ENCODE measurements at places on chromosomes 6 and 20.
A peak's percentile ranks its signal among the peaks of the same experiment; 100 is the strongest.

DNA sequence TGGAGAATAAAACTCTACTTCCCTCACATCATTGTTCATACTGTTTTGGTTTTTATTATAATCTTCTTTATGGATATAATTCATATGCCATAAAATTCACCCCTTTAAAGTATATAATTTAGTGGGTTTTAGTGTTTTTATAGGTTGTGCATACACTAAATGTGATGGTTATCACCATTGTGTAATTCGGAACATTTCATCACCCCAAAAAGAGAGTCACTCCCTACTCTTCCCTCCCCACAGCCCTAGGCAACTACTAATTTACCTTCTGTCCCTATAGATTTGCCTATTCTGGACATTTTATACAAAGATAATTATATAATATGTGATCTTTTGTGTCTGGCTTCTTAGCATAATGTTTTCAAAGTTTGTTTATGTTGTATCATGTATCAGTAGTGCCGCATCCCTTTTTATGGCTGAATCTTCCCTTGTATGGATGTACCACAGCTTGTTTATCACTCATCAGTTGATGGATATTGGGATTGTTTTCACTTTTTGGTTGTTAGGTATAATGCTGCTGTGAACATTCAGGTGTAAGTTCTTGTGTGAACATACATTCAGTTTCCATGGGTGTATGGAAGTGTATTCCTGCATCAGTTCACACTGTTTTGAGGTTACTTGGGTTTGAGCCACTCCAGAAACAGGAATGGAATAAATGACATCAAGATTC is 4.2 kb downstream of the TM9SF4 start:
- no peak for DNase-seq

DNA sequence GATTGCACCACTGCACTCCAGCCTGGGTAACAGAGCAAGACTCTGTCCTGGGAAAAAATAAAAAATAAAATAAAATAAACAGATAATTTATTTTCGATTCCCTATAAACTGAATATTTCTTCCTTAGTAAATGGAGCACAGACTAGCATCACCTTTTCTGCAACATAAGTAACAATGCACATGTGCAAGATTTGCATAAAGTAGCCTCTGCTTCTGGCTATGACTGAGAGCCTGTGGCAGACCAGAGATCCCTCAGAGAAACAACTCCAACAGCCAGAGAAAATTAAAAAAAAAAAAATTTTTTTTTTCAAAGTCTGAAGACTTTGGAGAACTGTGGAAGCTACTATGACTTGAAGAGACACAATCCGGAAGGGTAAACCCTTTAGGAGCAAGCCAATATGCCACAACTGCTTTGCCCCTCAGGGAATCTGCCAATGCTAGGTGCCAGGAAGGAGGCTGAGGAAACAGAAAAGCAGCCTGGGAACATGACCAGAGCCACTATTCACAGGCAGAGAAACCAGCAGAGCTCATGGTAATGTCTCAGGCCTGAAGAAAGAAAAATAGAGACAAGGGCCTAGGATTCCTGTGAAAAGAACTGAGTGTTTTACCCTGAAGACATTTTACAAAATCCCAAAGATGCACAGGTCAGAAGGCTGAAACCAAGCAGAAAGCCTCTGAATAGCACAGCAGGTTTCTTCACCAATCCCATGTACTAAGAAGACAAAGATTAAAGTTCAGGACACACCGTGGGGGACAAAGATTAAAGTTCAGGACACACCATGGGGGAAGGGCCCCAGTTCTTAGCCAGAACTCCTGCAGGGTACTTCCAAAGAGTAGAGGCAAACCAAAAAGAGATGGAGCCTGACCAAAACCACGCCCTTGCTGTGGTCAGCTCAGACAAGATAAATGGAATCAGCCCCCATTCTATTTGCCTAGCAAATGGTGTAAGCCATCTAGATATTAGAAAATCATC is 25.8 kb downstream of the B4GALT5 start:
- DNase-seq = no peak

DNA sequence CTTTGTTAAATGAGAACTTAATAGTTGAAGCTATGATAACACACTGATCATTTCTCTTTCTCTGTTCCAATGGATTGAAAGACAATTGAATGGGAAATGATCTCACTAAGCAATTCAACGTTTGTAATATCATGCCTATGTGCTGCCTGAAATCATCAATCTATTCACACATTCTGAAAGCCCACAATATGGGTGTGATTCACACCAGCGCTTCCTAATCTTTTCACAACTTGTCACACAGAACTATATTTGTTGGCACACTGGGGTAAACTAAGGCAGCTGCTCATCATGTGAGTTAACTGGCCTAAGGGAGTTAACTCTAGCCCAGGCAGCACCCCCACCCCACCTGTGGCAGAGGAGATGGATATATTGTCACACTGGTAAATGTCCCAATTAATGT is 37.1 kb upstream of the UTRN start:
- DNase-seq = no peak

DNA sequence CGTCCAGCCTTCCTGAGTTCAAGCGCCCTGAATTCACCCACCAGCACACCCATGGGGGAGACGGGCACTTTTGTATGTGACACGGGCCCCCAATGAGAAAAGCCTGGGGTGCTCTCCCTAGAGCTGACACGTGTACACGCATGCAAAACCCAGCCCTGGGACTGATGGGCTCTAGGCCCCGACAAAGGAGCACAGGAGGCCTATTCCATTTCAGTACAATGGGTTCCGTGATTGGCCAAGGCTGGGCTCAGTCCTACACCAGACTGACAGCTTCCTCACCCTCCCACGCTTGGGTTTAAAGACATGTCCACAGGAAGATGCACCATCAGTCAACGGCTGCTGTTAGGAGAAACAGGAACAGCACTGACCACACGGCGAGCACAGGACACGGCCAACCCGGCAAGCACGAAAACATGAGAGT is 8.8 kb downstream of the ZBTB46 start:
- no peak for DNase-seq

DNA sequence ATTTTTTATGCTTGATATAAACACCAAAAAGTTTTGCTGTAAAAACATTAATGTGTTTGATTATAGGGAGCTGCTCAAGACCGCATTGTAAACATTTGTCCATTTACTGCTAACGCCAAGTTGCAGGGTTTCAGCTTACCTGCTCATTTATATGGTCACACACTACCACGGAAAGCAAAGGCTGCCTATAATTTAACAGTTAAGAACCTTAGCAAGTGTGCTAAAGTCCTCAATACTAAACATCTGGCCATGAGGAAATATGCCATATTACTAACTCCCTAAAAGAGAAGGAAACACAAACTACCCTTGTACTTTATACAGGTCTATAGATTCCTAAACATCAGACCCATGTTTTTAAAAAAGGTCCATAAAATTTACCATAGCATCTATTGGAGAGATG is 129.5 kb downstream of the ASCC3 start:
- DNase-seq = no peak

DNA sequence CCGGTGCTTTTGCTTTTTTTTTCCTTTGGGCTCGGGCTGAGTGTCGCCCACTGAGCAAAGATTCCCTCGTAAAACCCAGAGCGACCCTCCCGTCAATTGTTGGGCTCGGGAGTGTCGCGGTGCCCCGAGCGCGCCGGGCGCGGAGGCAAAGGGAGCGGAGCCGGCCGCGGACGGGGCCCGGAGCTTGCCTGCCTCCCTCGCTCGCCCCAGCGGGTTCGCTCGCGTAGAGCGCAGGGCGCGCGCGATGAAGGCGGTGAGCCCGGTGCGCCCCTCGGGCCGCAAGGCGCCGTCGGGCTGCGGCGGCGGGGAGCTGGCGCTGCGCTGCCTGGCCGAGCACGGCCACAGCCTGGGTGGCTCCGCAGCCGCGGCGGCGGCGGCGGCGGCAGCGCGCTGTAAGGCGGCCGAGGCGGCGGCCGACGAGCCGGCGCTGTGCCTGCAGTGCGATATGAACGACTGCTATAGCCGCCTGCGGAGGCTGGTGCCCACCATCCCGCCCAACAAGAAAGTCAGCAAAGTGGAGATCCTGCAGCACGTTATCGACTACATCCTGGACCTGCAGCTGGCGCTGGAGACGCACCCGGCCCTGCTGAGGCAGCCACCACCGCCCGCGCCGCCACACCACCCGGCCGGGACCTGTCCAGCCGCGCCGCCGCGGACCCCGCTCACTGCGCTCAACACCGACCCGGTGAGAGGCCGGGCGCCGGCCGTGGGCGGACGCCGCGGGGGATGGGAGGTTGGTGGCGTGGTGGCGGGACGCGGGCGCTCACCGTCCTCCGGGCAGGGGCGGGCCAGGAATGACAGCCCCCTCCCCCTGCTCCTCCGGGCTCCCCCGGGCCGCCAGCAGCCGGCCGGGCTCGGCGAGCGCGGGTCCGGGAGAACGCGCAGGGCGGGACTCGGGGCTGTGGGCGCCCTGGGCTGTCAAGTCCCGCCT is 606 bp downstream of the ID4 start:
- peak; percentile 80 for DNase-seq

DNA sequence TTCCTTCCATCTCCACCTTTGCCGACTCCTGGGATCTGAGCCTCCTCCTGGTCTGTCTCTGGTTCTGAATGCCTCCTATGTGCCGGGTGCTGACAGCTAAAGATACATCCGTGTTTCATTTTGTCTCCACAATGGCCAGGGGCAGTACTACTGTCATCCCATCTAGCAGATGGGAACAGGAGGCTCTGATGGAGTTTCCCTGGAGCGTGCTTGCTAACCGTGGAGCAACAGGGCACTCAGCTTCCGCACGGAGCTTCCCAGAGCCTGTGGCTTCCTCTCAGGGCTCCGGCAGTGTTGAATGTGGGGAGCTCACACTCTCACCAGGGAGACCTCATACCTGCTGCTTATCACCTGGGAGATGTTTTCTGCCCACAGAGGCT is 11.9 kb upstream of the NPBWR2 start:
- no peak for DNase-seq

- no peak for DNase-seq
Observed at GRCh38 chr6:140182821-140183220, 808.4 kb upstream of the CITED2 start.

GRCh38 chr6:51608932-51609331 is 478.5 kb downstream of the PKHD1 start:
- no peak for DNase-seq

GRCh38 chr20:41003143-41003935 is 25.3 kb upstream of the TOP1 start:
- no peak for DNase-seq

DNA sequence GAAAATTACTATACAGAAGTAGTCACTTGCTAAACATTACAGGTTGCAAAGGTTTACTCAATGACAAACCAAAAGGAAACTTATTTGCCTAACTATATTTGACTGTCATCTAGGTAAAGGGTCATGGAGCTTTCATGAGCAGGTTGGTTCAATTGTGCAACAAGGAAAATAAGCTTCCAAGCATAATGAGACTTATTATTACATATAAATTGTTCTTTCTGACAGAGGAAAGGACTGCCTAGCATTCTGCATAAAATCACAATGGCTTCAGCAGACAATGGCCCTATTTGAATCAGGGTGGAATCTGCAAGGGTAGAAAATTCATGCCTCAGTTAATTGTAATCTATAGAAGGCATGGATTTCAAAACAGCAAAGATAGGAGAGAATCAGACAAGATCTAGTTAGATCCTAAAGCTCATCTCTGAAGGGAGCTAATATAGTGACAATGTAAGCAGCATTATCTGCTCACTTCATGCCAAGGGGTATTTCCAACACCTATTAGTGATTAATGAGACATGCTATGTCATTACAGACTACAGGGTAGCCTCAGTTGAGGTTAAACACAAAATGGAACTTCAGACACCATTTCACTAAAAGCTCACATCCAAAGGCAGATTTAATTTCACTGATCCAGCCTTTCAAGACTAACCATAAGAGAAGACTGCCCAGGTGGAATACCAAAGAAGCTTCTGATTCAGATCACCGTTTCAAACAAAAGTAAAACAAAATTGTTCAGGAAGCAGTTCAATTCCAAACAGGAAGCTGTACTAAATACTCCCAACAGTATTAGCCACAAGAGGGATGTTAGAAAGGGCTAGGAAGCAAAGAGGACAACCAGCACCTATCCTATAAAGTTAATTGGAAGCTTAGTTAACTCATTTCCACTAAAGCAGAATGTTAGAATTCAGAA is 8.5 kb downstream of the STAU1 start:
- DNase-seq = no peak

DNA sequence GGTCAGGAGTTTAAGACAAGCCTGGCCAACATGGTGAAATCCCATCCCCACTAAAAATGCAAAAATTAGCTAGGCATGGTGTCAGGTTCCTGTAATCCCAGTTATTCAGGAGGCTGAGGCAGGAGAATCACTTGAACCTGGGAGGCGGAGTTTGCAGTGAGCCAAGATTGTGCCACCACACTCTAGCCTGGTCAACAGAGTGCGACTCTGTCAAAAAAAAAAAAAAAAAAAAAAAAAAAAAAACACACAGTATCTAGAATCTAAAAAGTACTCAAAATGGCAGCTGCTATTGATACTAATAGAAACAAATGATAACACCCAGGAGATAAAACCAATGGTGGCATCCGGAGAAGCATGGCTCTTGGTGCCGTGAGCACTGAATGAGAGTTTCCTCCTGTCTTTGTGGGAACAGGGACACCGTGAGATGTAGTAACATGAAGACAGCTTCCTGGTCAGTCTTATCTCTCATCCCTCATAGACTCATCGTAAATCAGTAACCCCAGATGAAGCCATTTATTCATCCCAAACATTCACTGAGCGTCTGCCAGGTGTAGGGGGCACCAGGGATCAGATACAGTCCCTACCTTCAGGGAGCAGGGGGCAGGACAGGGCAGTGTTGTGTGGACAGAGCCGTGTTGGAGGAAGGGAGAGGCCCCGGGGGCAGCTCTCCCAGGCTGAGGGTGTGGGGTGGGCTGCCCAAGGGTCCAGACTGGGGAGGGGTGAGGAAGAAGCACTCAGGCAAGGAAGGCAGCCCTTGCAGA is 66.1 kb downstream of the SYNJ2 start:
- DNase-seq = no peak

- DNase-seq = no peak
Observed at GRCh38 chr6:167526465-167527368, 201.8 kb downstream of the TTLL2 start.

GRCh38 chr20:14566505-14566904 is 229.1 kb upstream of the FLRT3 start:
- DNase-seq = no peak

- DNase-seq = peak; percentile 57
Observed at GRCh38 chr20:37980383-37980782, 52.9 kb downstream of the TTI1 start.

DNA sequence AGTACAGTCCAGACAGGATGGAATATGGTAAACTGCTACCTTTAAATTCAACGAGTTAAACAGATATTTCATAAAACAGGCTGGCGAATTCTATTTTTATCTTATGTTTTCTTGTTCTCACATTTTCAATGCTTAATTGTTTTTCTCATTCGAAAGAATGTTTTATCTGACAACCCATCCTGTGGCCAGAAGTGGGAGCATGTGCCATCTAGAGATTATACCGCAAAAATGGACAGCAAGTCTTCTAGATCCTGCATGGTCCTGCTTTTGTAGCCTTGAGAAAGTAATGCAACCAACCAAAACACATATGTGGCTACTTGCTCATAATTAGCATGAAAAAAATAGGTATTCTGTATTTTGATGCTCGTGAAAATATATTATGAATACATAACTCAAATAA is 30.7 kb downstream of the TUBB2B start:
- no peak for DNase-seq

GRCh38 chr20:25274891-25275812 is 27.3 kb downstream of the PYGB start:
- no peak for DNase-seq

Measured in D341Med (cell line).